ENCODE measurements at places on chromosomes 6 and 20. TPM values are rescaled to one million over a fixed set of nuclear protein-coding genes. Genes with fewer than 3 reads are reported as not detected.

DNA sequence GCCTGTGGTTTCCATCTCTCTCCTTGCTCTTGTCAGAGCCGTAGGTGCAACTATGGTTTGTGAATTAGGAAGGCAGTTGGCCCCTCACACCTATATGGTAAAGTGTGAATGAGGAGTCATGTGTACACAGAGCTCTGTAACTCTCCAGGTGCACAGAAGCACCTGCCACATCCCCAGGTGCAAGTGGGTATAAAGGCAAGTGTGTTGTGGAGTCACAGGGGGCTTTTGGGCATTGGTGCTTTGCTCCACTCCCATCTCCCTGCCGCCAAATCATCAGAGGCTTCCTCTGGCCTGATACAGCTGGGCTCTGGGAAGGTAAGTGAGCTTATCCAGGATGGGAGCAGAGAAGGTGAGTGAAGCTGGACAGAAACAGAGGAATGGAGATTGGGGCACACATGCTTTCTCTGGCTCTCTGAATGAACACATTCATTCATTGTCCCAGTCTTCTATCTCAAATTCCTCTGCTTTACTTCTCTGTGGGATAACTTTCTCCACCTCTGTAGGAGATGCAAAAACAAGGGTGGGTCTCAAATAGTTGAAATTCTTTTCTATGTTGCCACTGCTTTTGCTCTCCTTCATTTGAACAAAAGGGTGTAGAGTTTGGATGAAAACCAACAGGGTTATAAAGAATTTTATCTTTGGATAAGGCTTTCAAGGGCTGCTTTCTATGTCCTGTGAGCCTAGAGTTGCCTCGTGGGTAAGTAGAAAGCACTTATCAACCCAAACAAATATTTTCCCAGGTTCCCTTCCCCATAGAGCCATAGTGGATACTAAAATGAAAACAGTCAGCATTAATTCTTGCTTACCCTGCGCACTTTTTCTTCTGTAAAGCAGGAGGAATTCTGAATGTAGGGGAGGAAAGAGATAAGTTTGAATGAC is 45.0 kb upstream of the RIPOR2 start:
- no peak overlapping the region for H3K27ac ChIP-seq
- H3K36me3 ChIP-seq: no peaks in the 10 kb centered on the region
- H3K4me3 ChIP-seq: no peak overlapping the region
- no peak for DNase-seq
- peaks cover 12% of the 10 kb centered on the region for H3K4me1 ChIP-seq

- peaks cover 100% of the 10 kb centered on the region for H3K27me3 ChIP-seq
- no peak for DNase-seq
- H3K4me1 ChIP-seq: peaks cover 29% of the 10 kb centered on the region
These were observed 6.1 kb upstream of the POU3F2 start for GRCh38 chr6:98828211-98828788.

GRCh38 chr6:151747896-151748295 is 59.6 kb upstream of the ESR1 start:
- DNase-seq: no peak
- H3K27me3 ChIP-seq: no peaks in the 10 kb centered on the region
- no peaks in the 10 kb centered on the region for H3K36me3 ChIP-seq
- no peak overlapping the region for H3K27ac ChIP-seq
- H3K4me3 ChIP-seq: no peak overlapping the region

DNA sequence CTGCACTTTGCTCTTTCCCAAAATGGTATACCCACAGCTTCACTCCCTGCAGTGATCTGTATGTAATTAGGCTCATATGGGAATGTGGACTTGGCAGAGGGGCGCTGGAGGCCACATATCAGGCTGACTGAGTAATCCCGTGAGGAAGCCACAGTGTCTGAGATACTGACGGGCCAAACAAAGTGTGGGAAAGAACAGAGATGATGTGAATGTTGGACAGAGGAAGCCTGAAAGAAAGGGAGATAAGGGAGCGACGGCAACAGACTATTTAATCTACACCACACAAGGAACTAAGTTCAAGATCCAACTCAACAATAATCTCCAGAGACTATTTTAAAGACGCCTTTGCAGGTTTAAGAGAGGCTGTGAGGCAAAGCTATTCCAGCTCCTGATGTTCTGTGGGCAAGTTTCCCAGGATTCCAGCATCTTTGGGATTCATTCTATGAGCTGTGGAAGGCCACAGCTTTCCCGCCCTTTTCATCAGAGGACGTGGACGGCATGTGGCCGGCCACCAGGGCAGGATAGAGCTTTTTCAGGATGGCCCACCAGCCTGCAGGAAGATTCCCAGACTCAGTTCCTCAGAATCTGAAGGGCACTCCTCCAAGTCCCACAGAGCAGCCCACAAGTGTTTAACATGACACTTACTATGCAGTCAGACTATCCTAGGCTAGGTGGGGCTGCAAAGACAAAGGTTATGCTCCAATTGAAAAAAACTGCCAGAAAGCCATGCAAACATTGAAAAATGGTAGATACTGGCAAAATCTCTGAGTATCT is 237.5 kb downstream of the ATXN1 start:
- H3K27ac ChIP-seq: no peak overlapping the region
- no peak overlapping the region for H3K4me3 ChIP-seq
- H3K36me3 ChIP-seq: no peaks in the 10 kb centered on the region
- H3K4me1 ChIP-seq: peaks cover 26% of the 10 kb centered on the region
- DNase-seq: no peak

GRCh38 chr6:3228771-3229565 is 1.5 kb upstream of the TUBB2B start:
- no peak for DNase-seq
- H3K4me1 ChIP-seq: peaks cover 35% of the 10 kb centered on the region
- no peaks in the 10 kb centered on the region for H3K36me3 ChIP-seq
- H3K27me3 ChIP-seq: peaks cover 58% of the 10 kb centered on the region

DNA sequence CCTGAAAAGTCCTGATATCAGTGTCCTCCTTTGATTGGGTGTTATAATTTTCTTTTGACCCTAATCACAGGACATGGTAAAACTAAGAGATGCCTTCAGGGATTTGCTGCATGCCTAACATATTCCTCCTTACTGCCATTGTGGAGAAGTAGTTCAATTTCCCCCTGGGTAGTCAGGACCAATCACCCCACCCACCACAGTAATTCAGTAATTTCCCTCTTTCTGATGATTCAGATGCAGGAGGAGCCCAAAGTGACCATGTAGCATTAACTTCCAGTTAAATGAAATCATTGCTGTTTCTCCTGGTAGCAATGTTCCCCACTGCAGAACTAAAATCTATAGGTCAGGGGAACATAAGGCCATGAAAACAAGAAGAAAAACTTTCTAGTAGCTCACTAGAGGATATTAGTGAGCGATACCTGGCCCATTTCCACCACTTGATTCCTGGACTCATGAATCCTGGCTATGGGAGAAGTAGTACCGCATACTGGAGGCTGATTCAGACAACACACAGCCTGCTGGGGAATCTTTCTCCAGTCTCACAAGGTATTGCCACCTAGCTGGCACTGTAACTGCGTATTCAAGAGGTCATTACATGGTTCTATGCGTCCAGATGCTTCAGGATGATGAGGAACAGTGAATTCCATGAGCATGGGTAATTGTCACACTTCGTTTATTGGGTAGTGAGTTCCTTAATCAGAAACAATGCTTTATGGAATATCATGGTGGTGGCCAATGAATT is 561.2 kb downstream of the HAO1 start:
- no peaks in the 10 kb centered on the region for H3K36me3 ChIP-seq
- H3K27ac ChIP-seq: no peak overlapping the region
- H3K27me3 ChIP-seq: no peaks in the 10 kb centered on the region

- H3K27ac ChIP-seq: no peak overlapping the region
- H3K27me3 ChIP-seq: no peaks in the 10 kb centered on the region
- H3K36me3 ChIP-seq: no peaks in the 10 kb centered on the region
These were observed 93.6 kb downstream of the GJA10 start for GRCh38 chr6:89987830-89988229.

GRCh38 chr6:52547647-52548352 is 29.1 kb downstream of the TRAM2 start:
- peaks cover 96% of the 10 kb centered on the region for H3K4me1 ChIP-seq
- DNase-seq: no peak
- no peak overlapping the region for H3K4me3 ChIP-seq
- H3K27ac ChIP-seq: no peak overlapping the region
- no peaks in the 10 kb centered on the region for H3K36me3 ChIP-seq
- no peaks in the 10 kb centered on the region for H3K27me3 ChIP-seq

DNA sequence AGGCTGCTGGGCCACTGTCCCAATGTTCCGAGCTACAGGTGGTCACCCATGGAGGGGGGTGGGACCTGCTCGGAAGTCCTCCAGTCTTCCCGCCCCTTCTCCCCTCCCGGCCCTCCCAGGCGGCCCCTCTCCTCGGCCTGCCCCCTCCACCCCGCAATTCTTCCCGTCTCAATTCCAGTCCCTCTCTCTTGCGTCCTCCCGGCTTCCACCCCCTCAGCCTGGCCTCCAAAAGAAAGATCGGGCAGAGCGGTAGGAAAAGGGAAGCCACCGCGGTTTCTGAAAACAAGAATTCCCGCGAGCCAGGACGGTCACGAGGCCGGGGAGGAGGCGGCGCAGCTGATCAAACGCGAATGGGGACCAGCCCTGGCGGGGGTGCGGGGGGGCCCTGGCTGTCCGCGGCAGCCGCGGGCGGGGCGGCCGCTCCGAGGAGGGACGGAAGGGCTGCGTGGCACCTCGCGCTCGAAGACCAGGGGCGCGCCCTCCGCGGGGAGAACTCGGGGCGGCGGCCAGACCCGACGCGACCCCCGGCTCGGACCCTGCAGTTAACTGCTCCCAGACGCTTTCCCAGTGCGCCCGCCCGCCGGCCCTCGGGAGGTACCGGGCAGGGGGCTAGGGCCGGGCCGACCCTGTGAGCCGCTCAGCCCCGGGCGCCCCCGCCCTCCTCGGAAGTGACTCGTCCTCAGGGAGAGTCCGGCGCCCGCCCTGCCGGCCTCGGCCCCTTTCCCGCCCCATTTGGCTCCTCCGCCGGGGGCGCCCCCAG is 1.0 kb downstream of the PXDC1 start:
- no peaks in the 10 kb centered on the region for H3K36me3 ChIP-seq
- peak; percentile 86 for DNase-seq
- H3K27ac ChIP-seq: peak overlapping the region; percentile 98
- peaks cover 11% of the 10 kb centered on the region for H3K4me1 ChIP-seq

DNA sequence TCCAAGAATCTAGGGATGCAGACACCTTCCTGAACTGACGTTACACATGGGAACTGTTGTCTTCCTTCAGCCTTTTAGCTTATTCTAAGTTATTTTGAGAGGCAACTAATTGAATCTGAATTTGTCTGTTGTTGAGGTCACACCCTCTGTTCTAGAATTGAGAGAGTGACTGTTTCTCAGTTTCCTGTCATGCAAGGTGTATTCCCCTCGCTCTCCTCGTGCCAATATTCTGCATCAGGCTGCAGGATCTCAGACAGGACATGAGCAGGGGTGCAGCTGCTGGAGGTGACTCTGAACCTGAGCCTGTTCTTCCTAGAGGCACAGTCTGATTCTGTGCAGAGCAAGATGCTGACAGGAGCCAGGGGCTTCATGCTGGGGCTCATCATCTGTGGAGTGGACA is 52.5 kb downstream of the HLA-DPB1 start:
- no peaks in the 10 kb centered on the region for H3K4me1 ChIP-seq
- DNase-seq: no peak
- H3K4me3 ChIP-seq: no peak overlapping the region
- no peak overlapping the region for H3K27ac ChIP-seq
- no peaks in the 10 kb centered on the region for H3K36me3 ChIP-seq
- H3K27me3 ChIP-seq: no peaks in the 10 kb centered on the region

DNA sequence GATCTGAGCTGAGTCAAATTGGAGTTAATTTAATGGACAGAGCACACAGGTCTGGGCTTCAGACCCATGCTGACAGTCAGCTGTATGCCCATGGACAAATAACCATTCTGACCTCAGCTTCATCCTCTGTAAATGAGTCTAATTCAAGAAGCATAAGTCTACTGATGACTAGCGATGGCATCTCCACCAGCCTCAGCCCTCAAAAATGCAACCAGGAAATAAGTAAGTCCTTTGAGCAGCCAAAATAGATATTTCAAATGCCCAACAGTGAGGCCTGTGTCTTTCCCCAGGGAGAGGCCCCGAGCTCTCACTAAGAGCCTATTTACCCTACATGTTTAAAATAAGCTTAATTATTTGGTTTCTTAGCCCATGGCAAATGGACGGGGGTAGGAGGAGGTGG is 114.2 kb upstream of the MTHFD1L start:
- no peaks in the 10 kb centered on the region for H3K36me3 ChIP-seq
- H3K27ac ChIP-seq: no peak overlapping the region
- no peak for DNase-seq
- peaks cover 38% of the 10 kb centered on the region for H3K4me1 ChIP-seq

- no peaks in the 10 kb centered on the region for H3K4me1 ChIP-seq
- H3K4me3 ChIP-seq: no peak overlapping the region
- DNase-seq: no peak
- no peaks in the 10 kb centered on the region for H3K27me3 ChIP-seq
- no peaks in the 10 kb centered on the region for H3K36me3 ChIP-seq
- H3K27ac ChIP-seq: no peak overlapping the region
These were observed 208.3 kb downstream of the TASP1 start for GRCh38 chr20:13430346-13431002.

GRCh38 chr20:10502098-10502526 is 67.0 kb downstream of the SLX4IP start:
- no peaks in the 10 kb centered on the region for H3K27me3 ChIP-seq
- no peak for DNase-seq
- no peaks in the 10 kb centered on the region for H3K36me3 ChIP-seq
- no peak overlapping the region for H3K4me3 ChIP-seq
- H3K27ac ChIP-seq: no peak overlapping the region

- peaks cover 4% of the 10 kb centered on the region for H3K4me1 ChIP-seq
- H3K36me3 ChIP-seq: peaks cover 98% of the 10 kb centered on the region
- no peak for DNase-seq
- no peaks in the 10 kb centered on the region for H3K27me3 ChIP-seq
These were observed 10.1 kb downstream of the PHF10 start for GRCh38 chr6:169714178-169714577.

DNA sequence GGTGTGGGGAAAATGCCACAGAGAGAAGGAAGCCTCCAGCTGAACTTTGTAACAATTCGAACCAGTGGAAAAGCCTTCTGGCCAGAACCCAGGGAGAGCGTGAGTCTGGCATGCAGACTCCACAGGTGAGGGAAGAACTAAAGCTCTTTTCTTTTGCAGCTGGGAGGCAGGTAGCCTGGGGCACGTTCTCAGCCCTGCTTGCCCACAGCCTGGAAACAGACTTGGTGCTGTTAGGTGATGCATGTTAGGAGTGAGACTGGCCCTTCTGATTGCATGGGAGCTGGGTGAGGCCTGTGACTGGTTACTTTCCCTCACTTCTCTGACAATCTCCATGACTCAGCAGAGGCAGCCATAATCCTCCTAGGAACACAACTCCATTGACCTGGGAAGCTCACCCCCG is 34.2 kb downstream of the PROKR2 start:
- H3K27me3 ChIP-seq: no peaks in the 10 kb centered on the region
- no peak for DNase-seq
- no peak overlapping the region for H3K27ac ChIP-seq

Gene C6orf141
- not detected for total RNA-seq

Gene NFKBIE
- total RNA-seq: 2.2 TPM

Gene SLC26A8
- total RNA-seq: not detected

Gene ADTRP
- total RNA-seq: not detected

Gene ENPP1
- 1.9 TPM for total RNA-seq

Gene SLC22A3
- 0.58 TPM for total RNA-seq

Gene TRMT6
- 10.8 TPM for total RNA-seq

Gene GLP1R
- 2.2 TPM for total RNA-seq

Gene HLA-DPB1
- total RNA-seq: 41.8 TPM

Gene MOG
- total RNA-seq: 5.3 TPM

Gene KHDRBS2
- total RNA-seq: not detected

Gene KCNB1
- total RNA-seq: 0.76 TPM

Gene HRH3
- not detected for total RNA-seq
